ENCODE measurements at places on chromosomes 7 and 10. TPM values are rescaled to one million over a fixed set of nuclear protein-coding genes. Genes with fewer than 3 reads are reported as not detected.

DNA sequence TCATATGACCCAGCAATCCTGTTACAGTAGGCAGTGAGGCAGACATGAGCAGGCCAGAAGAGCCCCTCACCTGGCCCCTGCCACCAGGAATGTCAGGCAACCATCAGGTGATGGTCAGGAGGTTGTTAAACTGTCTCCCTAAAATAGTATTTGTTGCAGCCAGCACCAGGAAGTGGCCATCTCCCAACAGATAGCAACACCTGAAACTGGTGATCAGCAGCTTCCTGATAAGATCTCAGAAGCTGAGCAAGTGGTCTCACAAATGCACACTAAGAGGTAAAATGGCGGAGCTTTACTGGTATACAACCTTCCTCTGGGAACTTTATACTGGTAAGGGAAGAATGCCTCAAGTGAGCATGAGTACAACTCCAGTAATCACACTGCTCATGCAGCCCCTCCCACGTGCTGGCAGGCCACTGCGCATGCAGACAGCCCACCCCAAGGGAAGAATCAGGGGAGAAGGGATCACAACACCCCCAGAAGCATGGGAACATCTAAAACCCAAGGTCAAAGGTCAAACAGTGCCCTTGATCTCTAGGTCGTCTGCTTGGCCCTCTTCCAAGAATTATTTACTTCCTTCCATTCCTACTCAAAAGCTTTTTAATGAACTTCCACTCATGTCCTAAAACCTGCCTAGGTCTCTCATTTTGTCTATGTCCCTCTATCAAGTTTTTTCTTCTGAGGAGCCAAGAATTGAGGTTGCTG, 133.5 kb downstream of the DOCK4 start:
- DNase-seq, result no peak

DNA sequence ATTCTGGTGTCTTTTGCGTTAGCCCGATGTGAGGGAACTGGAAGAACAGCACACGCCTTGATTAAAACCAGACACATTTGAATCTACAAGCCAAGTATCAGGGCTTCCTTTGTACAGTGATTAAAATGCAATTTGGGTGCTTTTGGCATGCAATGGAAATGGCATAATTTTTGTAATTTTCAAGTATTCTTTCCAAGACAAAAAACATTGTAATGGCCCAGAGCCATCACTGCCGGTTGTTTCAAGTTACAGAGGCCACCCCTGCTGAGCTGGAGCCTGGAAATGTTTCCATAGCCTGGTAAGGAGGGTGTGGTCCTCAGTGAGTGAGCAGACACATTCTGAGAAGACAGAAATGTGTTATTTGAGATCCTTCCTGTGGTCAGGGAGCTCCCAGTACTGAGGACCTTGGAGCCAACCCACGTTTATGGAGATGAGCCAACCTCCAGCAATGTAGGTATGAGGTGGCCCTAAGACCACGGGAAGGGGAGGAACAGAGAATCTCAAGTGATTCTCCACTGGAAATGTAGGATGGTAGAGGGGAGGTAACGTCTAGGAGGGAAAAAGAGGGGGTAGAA, 20.9 kb downstream of the TEX36 start:
- DNase-seq, result peak; percentile 1

Gene STEAP1B
- total RNA-seq, result 5.4 TPM

DNA sequence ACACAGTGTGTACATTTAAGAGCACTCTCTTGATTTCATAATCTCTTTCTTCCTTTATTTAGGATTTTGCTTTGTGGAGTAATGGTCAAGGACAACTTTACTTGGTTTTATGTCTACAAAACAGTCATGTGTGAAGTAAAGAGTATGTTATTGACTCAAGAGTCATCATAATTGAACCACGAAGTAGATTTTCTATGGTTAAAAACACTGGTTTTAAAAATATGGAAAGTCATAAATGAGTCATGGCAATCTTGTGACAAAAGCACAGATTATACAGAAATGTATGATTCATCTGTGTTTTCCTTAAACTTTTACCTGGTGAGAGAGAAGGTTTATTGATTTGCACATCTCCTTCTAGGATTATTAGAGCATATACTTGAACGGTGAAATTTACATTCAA, 969.7 kb downstream of the GATA3 start:
- DNase-seq, result no peak

DNA sequence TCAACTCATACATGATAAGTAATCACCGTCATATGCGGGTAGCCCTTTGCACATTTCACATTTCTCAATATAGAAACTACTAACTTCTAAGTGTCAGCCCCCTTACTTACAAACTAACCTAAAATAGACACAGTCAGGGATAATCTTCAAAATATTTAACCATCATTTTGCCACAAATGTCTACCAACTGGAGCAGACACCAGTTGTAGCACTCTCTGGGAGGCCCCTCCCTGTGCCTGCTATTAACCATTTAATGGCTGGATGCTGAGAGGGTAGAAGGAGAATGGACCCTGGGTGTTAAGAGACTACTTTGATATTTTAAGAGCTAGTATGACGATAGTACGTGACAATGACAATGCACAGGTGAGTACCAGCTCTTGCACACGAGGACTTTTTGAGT, 116.4 kb downstream of the SORBS1 start:
- no peak for DNase-seq

GRCh38 chr7:5590596-5591277, 167.1 kb upstream of the TNRC18 start:
- no peak for DNase-seq

GRCh38 chr7:157613575-157614322, 276.9 kb downstream of the DNAJB6 start:
- no peak for DNase-seq

- no peak for DNase-seq
Observed at GRCh38 chr10:17212802-17213221, 11.3 kb upstream of the TRDMT1 start.

Gene PRXL2A
- 26.9 TPM for total RNA-seq

GRCh38 chr10:37495415-37495814, 362.0 kb downstream of the ZNF248 start:
- DNase-seq, result no peak

DNA sequence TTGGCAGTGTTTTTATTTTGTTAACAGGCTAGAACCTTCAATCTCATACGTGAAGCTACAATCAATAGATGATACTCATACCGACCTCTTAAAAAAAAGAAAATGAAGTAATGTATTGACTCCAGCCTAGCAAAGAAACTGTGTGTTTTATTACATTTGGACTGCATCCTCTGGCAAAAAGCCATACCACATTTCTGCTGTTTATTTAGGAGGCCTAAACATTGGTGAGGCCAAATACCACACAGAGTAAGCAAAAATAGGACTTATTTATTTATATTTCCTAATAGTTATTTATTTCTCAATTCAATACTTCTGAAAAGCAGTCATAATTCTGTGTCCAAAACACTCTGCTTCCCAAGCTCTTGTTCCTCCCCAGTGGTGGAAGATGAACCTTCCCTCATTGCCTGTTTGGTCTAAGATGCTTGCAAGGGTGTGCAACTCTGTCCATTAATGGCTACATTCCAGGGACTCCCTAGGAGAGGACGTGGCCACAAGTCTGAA, 398.8 kb upstream of the KLF6 start:
- DNase-seq, result no peak

DNA sequence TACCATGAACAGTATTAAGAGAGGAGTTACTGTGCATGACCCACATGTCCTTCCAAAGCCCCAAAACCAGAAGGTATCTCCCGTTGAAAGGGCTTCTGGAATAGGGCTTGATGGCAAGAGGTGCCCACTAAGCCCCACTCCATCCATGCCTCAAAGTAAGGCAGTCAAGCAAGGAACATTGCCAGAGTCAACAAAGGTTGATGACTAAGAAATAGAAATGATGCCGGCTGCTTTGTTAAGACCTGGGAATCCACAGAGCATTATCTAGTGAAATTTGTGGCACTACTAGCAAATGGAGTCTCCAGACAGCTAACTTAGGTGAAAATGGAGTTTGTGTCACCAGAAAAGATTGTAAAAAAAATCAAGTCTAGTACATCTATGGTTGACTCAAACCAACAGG, 6.2 kb downstream of the SFR1 start:
- DNase-seq, result no peak

GRCh38 chr10:3850999-3851937, 66.3 kb upstream of the KLF6 start:
- peak; percentile 65 for DNase-seq

Gene SPAM1
- not detected for total RNA-seq

Gene SPDYE2B
- not detected for total RNA-seq

Gene CRYGN
- total RNA-seq, result 0.07 TPM

DNA sequence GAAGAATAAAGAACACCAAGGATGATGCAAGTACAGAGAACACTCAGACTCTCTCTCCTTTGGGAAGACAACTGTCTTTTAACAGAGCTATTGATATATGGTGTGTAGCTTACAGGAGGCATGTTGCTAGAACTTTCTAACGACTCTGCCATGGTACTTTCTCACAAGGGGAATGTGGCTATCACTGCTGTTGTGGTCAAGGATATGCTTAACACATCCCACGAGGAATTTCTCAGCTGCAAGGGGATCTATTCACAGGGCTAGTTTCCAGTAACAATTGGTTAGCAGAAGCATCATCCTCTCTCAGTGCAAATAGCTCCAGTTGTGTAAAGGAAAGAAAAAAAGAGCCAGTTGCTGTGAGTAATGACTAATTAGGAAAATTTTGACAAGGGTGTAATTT, 826.0 kb downstream of the SORCS1 start:
- no peak for DNase-seq

DNA sequence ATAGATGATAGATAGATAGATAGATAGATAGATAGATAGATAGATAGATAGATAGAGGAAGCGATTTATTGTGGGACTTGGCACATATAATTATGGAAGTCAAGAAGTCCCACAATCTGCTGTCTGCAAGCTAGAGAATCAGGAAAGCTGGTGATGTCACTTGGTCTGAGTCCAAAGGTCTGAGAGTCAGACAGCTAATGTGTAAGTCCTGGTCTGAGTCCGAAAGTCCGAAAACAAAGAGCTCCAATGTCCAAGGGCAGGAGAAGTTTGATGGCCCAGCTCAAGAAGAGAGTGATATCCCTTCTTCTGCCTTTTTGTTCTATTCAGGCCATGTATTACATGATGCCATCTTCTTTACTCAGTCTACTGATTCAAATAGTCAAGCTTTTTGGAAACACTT, 53.8 kb upstream of the TCF7L2 start:
- no peak for DNase-seq

DNA sequence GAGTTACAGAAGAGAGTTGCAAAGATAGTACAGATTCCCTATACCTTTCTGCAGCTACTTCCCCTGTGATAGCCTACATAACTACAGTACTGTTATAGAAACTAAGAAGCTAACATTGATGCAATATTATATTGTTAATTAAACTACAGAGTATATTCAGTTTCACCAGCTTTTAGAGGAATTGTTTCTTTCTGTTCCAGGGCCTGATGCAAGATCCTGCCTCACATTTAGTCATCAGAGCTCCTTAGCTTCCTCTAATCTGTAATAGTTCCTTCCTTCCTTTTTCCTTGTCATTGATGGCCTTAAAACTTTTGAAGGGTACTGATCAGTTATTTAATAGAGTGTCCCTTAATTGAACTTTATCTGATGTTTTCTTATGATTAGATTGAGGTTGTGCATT, 56.8 kb downstream of the SDHAF3 start:
- DNase-seq, result no peak

GRCh38 chr10:117461766-117462423, 80.7 kb upstream of the EMX2 start:
- DNase-seq, result peak; percentile 80

Gene PHTF2
- 37.4 TPM for total RNA-seq

- DNase-seq, result no peak
Observed at GRCh38 chr10:72126872-72127232, 38.5 kb upstream of the SPOCK2 start.

Gene FGF8
- 0.37 TPM for total RNA-seq

- no peak for DNase-seq
Observed at GRCh38 chr7:50308532-50309385, 4.2 kb downstream of the IKZF1 start.

Gene PCBD1
- total RNA-seq, result 122 TPM

Gene SPDYE2
- not detected for total RNA-seq

Gene COL17A1
- total RNA-seq, result not detected

- no peak for DNase-seq
Observed at GRCh38 chr10:48932831-48933664, 6.6 kb downstream of the LRRC18 start.
